ENCODE measurements at places on chromosomes 1 and 21.

- no peaks in the 10 kb centered on the region for H3K27me3 ChIP-seq
- no peaks in the 10 kb centered on the region for H3K36me3 ChIP-seq
- no peaks in the 10 kb centered on the region for H3K4me1 ChIP-seq
These were observed 822.8 kb downstream of the BRINP3 start for GRCh38 chr1:189654906-189655305.

- no peaks in the 10 kb centered on the region for H3K27me3 ChIP-seq
- DNase-seq = no peak
- no peak overlapping the region for H3K4me3 ChIP-seq
- H3K36me3 ChIP-seq = no peaks in the 10 kb centered on the region
- H3K27ac ChIP-seq = no peak overlapping the region
- no peaks in the 10 kb centered on the region for H3K4me1 ChIP-seq
These were observed 179.5 kb downstream of the LRRC40 start for GRCh38 chr1:70025846-70026245.

DNA sequence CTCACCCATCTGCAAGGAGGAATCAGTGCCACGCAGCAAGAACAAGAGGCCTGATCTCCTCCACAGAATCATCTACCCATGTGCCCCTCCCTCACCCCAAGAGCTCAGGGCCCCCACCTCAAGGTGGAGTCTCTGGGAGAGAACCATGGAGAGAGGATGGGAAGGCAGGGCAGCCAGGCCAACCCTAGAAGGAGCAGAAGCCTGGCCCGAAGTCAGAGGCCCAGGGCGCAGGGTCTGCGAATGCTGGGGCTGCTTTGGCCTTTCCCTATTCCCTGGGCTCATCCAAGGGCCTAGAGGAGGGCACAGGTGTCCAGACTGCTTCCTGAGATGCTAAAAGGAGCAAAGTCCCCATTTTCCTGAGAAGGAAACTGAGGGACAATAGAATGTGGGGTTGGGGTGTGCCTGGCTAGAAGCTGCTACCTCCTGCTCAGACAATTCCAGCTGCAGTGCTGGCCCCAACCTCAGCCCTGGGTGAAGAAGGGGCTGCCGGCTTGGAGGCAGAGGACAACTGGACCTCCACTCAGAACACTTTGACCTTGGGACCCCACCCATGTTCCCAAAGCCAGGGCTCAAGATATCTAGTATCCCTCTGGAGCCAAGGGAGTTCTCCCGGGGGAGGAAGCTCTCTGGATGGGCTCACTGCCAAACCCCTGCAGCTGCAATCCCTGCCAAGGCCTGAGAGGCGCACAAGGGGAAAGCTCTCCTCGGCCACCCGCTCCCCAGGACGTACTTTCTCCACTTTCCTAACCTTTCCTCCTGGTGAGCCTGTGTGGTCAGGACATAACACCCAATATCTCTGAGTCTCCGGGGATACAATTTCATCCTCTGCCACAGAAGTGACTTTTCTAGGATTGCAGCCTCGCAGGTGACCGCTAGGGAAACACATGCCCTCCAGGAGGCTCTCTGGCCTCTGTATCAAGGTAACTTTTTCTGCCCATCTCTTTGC, 16.6 kb upstream of the LEMD1 start:
- H3K27me3 ChIP-seq = no peaks in the 10 kb centered on the region
- DNase-seq = peak; percentile 88
- H3K4me3 ChIP-seq = no peak overlapping the region
- peaks cover 33% of the 10 kb centered on the region for H3K4me1 ChIP-seq
- H3K36me3 ChIP-seq = no peaks in the 10 kb centered on the region
- peak overlapping the region; percentile 42 for H3K27ac ChIP-seq

GRCh38 chr1:111399792-111400610, 27.5 kb downstream of the OVGP1 start:
- no peaks in the 10 kb centered on the region for H3K27me3 ChIP-seq
- H3K36me3 ChIP-seq = no peaks in the 10 kb centered on the region
- H3K4me3 ChIP-seq = no peak overlapping the region
- H3K27ac ChIP-seq = no peak overlapping the region
- DNase-seq = no peak

DNA sequence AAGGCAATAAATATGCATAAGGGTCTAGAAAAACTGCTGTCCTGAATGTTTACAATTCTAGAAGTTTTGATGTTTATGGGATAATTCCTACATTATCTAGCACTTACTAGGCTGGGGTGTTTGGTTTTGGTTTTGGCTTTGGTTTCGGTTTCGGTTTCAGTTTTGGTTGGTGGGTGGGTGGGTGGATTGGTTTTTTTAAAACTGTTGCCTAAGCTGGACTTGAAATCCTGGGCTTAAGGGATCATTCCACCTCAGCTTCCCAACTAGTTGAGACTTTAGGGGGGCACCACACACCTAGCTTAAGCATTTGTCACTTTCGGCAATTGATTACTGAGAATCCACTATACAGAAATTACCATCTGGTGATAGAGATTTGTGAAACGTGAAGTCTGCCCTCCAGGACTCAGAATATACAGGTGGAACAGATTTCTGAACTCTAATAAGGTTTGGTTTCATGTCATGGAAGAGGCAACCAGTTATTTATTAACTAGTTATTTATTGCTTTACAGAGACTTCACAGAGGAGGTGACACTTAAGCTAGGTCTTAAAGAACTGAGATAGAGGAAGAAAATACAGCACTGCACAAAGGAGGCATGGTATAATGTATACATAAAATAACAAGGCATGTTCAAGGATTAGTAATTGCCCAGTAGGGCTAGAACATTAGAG, 69.6 kb downstream of the PIK3R3 start:
- H3K36me3 ChIP-seq = peaks cover 77% of the 10 kb centered on the region
- H3K4me1 ChIP-seq = no peaks in the 10 kb centered on the region
- H3K27ac ChIP-seq = no peak overlapping the region
- DNase-seq = no peak
- no peaks in the 10 kb centered on the region for H3K27me3 ChIP-seq
- no peak overlapping the region for H3K4me3 ChIP-seq
